Activated naive CD4-positive, alpha-beta T cell treated with anti-CD3 and anti-CD28 coated beads, Interleukin-2, amount 50 U/mL, for 16 hours (primary cell): ENCODE measurements at places on chromosomes 6 and 20.

DNA sequence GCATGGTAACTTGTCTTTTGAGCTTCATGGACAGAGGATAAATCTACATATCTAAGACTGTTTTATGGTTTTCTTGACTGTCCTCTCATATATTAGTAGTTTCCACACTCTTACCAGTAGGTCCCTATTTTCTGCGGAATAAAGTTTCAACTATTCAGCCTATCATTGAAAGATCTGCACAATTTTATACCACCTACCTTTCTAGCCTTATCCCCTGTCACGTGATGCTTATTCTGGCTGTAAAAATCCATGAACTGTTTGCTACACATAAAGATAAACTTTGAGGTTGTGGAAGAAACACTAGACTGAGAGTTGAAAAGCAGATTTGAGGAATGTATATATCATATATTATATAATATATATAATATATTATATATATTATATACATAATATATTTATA, 423.8 kb downstream of the TENT5A start:
- DNase-seq, result no peak

DNA sequence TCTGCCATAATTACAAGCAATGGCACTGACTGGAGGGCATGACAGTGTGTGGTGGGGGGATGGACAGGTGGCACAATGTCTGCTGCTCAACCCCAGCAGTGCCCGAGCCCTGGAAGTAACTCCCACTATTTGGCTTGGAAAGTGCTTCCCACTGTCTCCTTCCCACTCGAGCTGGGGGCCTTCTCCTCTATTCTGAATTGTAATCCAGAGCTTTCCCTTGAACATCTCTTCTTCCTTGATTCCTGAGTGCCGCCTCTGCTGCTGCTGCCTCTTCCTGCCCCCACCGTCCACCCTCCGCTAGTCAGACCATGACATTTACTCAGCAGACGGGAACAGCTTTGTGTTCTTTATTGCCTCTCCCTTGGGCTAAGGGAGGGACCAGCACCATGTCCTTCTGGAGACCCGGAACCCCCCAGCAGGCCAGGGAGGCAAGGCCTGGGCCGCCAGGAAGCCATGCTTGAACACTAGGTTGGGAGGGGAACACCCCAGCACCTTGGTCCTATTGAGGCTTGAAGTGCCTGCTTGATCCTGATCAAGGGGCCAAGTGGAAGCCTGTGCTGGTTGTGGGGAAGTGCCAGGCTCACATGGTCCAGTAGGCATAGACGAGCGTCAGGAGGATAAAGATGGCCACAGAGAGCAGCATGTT, 17.0 kb downstream of the CCDC167 start:
- DNase-seq, result no peak

DNA sequence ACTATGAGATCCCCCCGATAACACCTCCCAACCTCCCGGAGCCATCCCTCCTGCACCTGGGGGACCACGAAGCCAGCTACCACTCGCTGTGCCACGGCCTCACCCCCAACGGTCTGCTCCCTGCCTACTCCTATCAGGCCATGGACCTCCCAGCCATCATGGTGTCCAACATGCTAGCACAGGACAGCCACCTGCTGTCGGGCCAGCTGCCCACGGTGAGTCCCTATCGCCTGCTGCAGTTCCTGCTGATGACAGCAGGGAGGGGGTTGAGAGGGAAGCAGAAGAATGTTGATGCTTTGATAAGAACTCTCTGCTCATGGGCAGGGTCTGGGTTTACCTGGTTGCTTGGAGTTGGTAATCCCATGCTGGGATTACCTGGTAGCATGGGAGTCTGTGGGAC, 91.9 kb downstream of the TOX2 start:
- no peak for DNase-seq

- no peak for DNase-seq
These were observed 308.9 kb upstream of the THEMIS start for GRCh38 chr6:128209771-128210170.

DNA sequence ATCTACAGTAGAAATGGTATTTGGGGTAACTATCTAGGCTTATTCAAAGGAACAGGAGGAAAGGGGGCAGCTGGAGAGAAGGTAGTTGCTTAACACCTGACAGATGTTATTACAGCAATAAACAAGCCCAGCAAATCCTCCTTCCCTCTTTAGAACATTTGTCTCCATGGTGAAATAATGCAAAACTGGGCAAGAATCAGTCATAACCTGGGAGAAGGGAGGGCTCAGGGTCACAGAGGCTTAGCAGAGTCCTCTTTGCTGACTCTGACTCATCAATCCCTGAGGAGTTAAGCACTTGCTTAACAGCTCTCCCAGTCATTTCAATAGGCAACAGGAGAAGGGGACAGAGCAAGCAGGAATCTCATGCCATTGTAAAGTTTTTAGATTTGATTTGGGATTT, 230.3 kb downstream of the IBTK start:
- DNase-seq, result no peak

- DNase-seq, result no peak
These were observed 154.9 kb downstream of the SOX4 start for GRCh38 chr6:21748343-21749056.

DNA sequence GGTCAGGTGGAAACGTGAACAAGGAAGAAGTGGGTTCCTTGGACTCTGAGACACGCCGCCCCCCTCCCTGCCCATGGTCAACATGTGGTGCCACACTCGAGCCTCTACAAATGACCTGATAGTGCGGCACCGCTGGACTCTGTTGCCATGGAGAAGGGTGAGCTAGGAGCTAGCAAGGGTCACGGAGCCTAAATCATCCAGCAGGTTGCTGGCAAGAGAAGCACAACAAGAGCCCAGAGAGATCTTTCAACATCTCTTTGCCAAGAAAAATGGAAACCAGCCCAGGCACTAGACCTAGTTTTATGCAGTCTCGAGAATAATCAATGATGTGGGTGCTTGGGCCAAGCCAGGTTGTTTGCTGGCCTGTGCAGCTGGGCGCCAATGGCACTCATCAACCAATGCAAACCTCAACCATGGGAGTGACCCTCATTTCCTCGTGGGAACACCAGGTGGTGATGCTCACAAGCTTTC, 69.5 kb downstream of the NOL4L start:
- no peak for DNase-seq

DNA sequence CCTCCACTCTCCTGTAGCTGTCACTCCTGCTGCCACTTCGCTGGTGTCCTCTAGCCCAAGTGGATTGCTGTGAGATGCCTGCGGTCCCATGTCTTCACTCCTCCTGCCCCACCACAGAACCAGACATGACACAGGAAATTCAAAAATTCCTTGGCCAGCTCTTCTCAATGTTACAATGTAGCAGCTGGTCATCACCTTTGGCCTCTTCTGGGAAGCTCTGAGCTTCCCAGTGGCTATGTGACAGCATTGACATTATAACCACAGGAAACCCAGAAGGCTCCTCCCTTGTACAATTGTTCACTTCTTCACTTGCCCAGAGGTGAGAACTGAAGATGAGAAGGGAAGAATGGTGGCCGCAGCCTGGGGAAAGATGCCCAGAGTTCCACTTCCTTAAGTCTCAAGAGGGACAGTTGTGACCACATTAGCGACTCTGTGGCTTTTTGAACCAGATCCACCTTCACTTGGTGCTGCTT, 76.1 kb upstream of the NAA20 start:
- DNase-seq, result no peak

GRCh38 chr6:45350186-45350710, 22.1 kb downstream of the RUNX2 start:
- no peak for DNase-seq

DNA sequence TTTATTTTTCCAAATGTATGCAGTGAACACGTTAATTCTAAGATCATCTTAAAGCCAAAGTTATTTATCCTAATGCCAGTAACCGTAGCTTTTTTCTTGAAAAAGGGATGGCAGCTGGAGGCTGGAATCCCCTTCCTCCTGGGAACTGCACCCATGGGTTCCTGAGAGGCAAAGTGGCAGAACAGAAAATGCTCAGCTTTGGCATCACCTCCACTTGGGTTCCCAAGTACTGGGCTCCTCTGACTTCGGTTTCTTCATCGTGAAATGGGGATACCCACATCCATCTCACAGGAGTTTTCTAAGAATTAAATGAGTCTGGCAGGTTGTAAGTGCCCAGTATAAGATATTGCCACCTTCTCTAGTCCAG, 6.2 kb upstream of the DDX43 start:
- DNase-seq, result no peak

DNA sequence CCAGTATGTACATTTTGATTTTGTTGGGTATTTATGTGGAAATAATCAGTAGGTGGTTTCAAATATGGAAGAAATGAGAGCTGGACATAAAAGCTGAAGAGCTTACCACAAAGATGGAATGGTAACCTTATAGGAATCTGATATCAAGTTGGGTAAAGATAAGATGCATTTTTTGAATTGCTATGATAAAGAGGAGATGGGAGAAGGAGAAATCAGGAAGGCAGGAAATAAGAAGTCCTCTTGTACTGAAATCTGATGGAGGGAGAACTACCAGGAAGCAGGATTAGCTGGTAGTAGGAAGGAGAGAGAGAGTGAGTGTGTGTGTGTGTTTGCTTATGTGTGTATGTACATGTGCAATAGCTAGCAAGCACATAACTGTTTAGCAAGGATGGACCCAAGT, 468.4 kb downstream of the PHF3 start:
- DNase-seq, result no peak

GRCh38 chr6:97813889-97814567, 531.0 kb upstream of the MMS22L start:
- no peak for DNase-seq

DNA sequence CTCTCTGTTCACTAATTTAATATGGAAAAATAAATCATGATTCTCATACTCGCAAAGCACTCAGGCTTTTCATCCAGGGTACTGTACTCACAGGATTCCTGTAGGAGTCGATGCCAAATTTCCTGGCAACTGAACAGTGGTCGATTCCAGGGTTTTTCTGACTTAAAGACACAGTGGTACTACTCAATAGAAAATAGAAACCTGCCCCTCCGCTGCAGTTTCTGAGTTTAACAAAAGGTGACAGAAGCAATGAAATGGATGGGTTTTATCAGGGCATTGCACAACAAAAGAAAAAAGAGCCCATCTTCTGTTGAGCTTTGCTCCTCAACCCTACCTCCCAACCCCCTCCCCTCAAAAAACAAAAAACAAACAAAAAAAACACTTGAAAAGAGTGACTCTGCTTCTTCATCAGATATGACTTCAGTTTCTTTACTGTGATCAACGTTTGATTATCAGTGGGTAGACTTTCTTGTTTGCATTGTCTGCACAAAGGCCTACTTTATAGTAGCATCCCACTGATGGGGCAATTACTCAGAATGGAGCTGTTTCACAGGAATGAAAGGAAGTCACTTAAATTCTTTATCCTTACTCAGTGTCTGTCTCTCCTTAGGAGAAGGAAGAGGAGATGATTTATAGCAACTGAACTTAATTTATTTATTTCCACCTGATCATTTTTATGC, 96.2 kb upstream of the FOXO3 start:
- no peak for DNase-seq

GRCh38 chr20:10551732-10552724, 116.9 kb downstream of the SLX4IP start:
- DNase-seq, result peak; percentile 23

- no peak for DNase-seq
These were observed 143.7 kb upstream of the ATXN1 start for GRCh38 chr6:16904957-16905356.

DNA sequence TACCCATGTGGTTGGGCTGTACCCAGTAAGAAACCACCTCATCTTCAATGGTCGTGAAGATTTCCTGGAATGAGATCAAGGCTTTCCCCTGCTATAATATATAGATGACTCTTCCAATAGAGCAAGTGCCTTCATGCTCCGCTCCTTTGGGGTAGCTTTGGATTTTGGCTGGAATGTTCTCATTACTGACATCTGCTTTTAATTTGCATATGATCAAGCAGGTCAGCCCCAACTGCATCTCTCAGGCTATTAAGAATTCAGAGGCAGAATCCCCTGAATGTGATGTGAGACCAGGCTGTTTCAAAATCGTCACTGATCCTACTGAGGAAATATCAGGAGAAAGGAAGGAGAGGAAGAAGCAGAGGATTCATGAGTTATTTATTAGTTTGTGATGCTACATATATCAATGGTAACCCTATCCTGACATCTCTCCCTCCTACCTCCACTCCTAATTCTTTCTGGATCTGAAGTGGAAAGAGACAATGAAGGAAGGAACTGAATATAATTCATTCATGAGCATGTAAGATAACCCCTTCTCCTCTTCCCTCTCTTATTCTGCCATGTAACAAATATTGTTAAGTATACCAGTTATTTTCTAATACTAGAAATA, 47.6 kb upstream of the FUCA2 start:
- no peak for DNase-seq

DNA sequence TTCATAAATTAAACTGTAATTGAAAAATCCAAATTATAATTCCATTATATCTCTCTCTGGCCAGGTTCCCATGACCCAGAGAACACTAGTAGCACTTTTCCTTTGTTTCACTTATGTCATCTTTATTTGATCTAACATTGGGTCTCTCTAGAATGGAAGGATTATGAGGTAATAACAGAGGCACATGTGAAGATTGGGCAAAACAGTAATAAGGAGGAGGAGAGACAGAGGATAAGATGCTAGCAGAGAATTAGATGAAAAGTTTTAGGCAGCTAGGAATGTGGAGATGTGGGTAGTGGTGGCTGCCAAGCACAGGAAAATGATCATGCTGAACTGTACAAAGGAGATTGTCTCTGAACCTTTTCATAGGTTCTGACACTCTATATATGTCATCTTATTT, 3.3 kb downstream of the TAB2 start:
- no peak for DNase-seq

DNA sequence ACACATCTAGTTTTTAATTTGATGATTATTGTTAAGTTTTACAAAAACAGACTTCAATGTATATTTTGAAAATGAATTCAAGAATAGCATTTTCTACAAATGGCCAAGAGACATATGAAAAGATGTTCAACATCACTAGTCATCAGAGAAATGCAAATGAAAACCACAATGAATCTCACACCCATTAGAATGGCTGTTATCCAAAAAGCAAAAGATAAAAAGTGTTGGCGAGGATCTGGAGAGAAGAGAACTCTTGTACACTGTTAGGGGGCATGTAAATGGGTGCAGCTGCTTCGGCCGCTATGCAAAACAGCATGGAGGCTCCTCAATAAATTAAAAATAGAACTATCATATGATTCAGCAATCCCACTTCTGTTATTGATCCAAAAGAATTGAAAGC, 185.8 kb upstream of the CCN2 start:
- no peak for DNase-seq

- no peak for DNase-seq
These were observed 21.6 kb downstream of the RIN2 start for GRCh38 chr20:19779634-19780033.

DNA sequence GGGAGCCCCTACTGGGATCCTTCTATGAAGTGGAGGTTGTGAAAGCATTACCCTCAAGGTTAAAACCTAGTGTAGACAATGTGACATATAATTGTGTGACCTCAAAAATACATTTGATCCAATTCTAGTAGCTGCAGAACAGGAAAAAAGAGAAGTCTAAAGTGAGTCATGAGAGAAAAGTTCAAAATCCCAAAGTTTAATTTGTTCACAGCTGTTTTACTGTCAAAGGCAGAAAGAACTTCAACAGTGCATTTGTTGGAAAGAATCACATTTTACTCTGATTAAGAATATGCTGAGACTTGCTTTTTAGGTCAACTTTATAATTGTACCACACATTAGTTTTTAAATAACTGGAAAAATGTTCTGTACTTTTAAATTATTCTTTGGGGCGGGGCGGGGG, 1027.4 kb upstream of the FLRT3 start:
- DNase-seq, result no peak
